Stimulated activated CD8-positive, alpha-beta memory T cell treated with anti-CD3 and anti-CD28 coated beads, Interleukin-12 subunit alpha, Interleukin-12 subunit beta, amount 100 ng/mL, for 4 hours (primary cell): ENCODE measurements at places on chromosomes 11 and 22.

- no peak for DNase-seq
Measured at GRCh38 chr22:37747715-37748100, 50.9 kb downstream of the TRIOBP start.

GRCh38 chr11:109864151-109864661 lies 229.0 kb upstream of the ZC3H12C start:
- no peak for DNase-seq

DNA sequence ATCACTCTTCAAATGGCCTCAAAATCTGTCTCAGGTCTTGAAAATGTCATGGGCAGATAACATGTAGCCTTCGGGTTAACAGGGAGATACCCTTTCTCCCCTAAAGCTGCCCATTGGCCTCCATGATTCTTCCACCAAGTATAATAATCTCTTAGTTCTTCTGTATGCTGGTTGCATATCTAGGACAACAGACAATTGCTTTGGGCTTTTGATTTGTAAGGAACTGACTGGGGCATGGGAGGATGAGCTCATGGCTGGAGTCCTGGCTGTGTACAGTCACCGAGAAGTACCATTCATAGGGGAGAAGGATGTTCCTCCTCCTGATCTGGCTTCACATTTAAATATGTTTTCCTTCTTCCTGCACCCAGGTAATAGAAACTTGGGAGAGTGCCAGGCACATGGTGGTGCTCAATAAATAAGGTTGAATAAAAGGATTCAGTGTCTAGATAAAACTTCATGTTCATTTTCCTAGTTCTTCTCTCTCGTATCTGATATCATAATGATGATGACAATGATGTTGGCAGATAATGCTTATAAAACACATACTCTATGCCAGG lies 2.8 kb upstream of the AMPD3 start:
- no peak for DNase-seq

GRCh38 chr11:68767672-68768071 lies 16.4 kb upstream of the TESMIN start:
- DNase-seq: no peak

DNA sequence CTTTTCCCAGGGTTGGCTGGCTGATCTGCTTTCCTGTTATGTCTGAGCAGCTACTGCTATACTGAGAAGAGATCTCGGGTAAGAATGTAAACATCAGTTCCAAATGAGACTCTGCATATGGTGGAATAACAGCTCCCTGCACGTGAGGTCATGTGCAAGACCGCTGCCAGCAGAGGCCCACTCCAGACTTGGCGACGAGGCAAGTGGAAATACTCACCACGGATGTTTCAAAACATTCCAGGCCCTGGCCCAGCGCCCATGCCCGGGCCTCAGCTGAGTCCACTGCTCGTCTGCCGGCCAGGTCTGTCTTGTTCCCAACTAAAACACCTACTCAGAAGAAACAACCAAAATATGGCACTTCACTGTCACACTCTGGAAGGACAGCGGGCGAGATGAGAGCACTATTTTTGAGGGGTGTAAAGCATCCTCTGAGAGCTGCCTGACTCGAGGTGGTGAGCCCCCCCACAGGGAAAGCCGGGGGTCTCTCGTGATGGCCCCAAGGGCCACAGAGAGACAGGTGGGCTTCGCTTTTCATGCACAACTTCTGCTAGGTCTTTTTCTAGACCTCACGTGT lies 13.1 kb downstream of the IFT27 start:
- no peak for DNase-seq

- no peak for DNase-seq
Measured at GRCh38 chr22:17578136-17578754, 14.9 kb downstream of the SLC25A18 start.

DNA sequence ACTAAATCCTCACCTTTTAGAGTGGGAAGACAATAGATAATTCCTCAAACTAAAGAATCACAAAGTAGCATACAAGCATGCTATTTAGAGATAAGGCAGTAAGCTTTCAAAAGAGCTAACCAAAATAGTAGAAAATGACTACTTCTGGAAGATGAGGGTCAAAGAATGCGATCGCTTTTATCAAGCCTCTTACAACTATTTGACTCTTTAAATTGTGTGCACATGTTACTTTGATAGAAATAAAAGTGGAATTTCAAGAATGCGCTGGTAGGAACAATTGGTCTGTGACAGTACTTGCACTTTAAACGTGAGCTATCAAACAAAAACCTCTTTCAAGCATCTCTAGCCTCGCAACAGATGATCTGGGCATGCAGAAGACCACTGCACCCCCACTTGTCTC lies 97.3 kb downstream of the COMMD9 start:
- no peak for DNase-seq

- DNase-seq: no peak
Measured at GRCh38 chr22:45673482-45674175, 2.0 kb downstream of the ATXN10 start.

- DNase-seq: no peak
Measured at GRCh38 chr22:39395936-39396796, 3.4 kb upstream of the TAB1 start.
